Hematopoietic multipotent progenitor cell treated with erythropoietin and hydrocortisone succinate and interleukin-3 and kit ligand, for 17 days (in vitro differentiated cells): ENCODE measurements at places on chromosomes 2 and 18.
A peak's percentile ranks its signal among the peaks of the same experiment; 100 is the strongest.

DNA sequence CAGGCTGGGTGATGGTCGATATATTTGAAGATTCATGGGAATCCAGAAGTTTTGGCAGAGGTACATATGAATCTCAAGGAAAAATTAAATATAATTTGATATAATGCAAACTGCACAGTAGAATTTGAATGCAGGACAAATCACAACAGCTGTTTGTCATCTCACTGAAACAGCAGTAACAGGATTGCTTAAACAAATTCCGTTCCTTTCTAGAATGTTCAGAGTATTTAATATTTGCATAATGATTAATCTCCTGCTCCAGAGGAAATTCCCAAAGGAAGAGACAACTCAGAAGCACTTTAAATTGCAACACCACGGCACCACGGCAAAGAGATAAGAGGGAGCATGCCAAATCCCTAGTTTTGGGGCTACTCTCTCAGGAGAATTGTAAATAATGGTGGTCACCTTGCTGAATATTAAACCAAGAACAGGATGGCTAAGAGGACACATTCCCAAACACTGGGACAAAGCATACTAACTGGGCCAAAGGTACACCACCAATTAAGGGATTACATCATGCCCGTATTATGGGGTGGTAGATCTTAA lies 67.8 kb upstream of the MAP4K3 start:
- DNase-seq, result no peak

DNA sequence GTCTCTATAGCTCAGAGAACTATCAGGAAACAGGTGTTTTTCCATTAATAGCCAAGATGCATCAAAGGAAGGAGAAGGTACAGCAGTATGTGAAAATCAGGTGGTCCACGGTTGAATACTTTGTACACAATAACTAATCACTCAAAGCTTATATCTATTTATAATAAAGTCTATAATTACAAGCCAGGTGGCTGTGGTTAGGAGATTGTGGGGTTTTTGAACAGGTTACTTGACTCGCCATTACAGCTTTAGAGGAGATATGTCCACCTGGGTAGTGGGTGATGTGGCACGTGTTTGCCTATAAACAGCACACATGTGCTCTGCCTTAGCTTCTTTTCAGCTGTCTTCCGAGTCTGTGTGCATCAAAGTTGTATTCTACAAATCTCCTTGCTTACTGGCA lies 892.2 kb upstream of the ZEB2 start:
- no peak for DNase-seq

- peak; percentile 29 for DNase-seq
These were observed 13.4 kb downstream of the NEDD4L start for GRCh38 chr18:58057291-58057965.

DNA sequence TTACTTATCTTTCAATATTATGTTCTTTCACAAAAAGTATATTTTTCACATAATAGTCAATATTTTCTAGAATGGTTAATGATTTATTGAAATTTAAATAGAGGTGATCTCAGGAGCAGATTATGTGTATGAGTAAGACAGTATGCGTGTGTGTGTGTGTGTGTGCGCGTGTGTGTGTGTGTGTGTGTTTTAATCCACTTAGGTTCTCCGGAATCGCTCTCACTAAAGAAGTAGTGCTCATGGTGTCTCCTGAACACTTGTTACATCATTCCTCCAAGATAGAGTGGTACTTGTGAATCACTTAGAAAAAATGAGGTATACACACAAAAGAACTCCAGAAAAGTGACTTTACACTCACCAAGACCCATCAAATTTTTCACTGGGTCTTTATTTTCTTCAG lies 91.0 kb upstream of the KCNH7 start:
- DNase-seq, result no peak

DNA sequence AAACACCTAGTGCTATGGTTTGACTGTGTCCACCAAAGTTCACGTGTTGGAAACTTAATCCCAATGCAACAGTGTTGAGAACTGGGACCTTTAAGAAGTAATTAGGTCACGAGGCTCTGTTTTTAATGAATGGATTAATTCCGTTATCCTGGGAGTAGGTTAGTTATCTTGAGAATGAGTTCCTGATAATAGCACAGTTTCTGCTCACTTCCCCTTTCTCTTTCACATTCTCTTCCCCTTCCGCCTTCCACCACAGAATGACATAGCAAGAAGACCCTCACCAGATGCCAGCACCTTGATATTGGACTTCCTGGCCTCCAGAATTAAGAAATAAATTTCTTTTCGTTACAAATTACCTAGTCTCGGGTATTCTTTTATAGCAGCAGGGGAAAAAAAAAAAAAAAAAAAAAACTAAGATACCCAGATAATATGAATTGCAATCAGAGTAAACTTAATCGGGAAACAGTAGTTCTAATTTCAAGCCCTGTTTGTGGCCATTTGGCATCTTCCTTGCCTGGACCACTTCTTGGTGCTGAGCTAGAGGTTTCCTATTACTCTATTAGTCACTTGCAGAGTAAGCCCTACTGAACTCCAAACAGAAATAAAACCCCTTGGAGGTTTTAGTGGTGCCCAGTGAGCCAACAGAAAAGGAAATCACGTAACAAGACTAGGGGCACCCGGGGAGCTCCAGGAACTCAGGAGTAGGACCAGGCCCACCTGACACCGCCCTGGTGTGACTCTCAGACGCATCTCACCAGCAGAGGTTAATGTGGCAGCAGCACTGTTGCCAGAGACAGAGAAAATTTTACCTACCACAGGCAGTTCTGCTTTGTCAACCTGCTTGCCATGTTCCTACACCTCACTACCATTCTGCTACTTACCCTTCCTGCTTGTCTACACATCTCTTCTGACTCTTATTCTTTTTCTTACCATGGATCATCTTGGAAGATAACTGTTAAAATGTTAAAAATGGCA lies 147.6 kb upstream of the CAB39 start:
- DNase-seq, result no peak

- DNase-seq, result no peak
These were observed 23.4 kb upstream of the C1D start for GRCh38 chr2:68086166-68086565.

DNA sequence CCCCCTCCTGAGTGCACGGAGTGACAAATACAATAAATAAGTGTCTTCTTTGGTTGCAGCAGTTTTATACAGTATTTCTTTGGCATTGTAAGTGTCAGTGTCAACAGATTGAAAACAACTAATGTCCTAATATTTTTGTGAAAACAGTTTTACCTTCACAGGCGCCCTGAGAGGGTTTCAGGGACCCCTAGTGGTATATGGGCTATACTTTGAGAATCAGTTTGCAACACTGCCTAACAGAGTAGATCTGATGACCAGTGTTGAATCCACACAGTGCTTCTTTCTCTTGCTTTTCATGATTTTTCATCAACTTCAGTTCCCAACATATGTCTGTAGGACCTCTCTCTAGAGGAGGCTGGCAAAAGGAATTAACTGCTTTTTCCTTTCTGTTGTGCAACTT lies 162.2 kb downstream of the PRPF40A start:
- DNase-seq, result no peak
